ENCODE measurements at places on chromosomes 3 and 15.

GRCh38 chr3:156299569-156299968 is 179.2 kb downstream of the KCNAB1 start:
- DNase-seq: no peak

DNA sequence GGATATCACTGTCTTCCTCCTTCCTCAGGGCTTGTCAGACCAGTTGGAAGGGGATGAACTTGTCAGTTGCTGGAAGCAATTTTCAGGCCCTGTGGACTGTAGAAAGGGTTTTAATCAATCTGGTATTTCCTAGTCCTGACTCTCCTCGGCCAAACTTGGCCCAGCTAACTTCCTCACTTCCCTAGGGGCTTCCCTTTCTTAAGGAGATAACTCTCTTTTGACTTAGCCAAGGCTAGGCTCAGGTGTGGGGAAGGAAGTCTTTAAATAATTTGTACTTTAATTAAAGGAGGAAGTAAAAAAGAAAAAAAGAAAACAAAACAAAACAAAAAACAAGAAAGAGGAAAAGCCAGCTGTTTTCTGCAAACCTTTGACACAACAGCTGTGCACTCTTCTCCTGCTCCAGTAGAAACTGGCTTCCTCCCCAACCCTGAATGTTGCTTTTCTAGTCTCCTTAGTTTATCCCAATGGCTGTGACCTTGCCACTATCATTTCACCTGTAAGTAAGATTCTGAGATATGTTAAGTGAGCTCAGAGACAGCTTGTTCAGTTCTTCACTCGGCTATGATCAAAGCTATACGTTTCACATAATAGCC is 53.0 kb upstream of the ST3GAL6 start:
- DNase-seq: no peak

DNA sequence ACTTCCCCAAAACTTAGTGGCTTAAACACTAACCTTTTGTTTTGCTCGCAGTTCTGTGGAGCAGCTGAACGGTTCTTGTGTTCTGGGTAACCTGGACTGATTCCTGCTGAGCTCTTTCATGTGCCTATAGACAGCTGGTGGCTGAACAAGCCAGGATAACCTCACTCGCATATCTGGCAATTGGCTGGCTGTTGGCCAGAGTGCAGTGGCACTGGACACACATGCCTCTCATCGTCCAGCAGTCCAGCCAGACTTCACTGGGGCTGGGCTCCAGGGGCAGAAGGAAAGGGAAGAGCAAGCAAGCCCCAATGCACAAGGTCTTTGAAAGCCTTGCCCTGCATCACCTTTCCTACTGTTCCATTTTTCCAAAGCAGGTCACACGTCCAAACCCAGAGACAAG is 53.6 kb upstream of the GATA2 start:
- DNase-seq: no peak

- DNase-seq: no peak
Measured at GRCh38 chr3:15345608-15346137, 13.3 kb upstream of the SH3BP5 start.

DNA sequence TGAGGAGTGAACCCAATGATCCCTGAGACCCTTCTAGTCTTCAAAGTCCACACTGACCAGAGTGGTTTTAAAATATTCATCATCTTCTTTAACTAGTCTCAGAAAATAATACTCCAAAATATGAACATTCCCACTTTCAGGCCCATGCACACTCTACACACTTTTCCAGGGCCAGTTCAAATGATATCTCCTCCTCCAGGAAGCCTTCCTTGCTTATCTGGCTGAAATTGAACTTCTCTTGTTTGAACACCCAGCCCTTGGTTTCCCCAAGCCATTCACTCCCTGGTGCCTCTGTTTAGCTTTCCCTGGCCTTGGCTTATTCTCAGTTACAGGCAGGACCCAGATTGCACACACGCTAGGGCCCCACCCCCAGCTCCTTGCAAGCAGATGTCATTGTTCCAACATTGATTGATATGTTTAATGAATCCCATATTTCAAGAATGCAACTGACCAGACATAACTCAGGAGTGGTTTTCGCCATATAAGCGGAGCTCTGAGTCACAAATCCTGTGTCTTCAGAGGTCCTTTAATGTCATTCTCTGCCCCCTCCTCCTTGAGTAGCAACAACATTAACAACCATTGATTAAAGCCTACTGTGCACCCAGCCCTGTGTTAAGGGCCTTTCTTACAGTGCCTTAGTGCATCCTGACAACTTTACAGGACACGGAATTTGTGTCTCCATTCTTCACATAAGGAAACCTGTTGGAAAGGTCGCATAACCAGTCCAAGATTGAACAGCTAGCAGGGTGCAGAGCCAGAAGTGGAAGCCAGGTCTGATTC is 2.1 kb downstream of the ITGA11 start:
- no peak for DNase-seq

GRCh38 chr15:44315126-44315525 is 26.6 kb downstream of the GOLM2 start:
- DNase-seq: no peak

- no peak for DNase-seq
Measured at GRCh38 chr3:132231633-132232032, 85.6 kb upstream of the ACP3 start.

DNA sequence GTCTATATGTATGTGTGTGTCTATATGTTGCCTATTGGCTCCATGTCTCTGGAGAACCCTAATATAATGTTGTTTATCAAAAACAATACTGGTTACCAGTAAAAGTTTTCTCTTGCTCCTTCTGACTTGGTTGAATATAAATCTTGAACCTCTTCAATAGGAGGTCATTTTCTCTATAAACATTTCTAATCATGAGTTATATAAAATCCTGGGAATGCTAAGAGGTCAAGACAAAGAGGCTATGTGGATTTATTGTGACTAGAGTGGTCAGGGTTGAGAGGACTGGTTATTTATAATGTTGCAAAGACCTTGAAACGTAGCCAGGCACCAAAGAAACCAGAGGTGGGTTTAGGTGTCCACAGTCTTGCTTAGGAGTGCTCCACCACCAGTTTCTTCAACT is 1.2 kb upstream of the MINDY4B start:
- DNase-seq: no peak

- peak; percentile 69 for DNase-seq
Measured at GRCh38 chr15:90087454-90088154, 14.7 kb downstream of the IDH2 start.

DNA sequence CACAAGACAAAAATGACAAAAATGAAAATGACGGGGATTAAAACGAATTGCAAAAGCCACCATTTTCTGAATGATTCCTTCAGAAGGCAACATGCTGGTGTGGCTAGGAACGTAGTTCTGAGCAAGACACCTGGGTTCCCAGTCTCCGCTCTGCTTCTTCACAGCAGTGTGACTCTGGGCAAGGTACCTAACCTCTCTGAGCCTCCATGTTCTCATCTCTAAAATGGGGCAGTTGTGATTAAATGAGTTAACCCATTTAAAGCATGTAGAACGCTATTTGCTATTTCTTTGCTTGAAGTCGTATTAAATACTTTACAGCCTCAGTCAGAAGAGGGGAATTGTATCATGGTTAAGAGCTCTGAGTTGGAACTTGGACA is 23.6 kb downstream of the BHLHE40 start:
- no peak for DNase-seq

DNA sequence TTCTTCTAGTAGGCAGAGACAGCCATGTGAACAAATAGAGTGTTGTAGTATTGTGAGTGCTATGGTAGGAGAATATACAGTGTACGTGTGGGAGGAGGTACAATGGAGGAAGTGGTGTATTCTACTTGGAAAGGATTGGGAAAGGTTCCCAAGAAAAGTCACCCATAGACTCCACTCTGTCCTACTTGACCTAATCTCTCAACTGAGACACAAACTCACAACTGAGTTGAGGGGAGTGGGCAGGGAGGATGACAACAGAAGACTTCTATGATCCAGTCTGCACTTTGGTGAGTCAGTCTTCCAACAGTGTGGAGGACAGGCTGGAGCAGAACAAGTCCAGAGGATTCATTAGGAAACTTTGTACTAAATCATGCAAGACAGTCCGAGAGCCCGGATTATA is 28.8 kb upstream of the AQP9 start:
- DNase-seq: no peak

- DNase-seq: no peak
Measured at GRCh38 chr3:184335291-184335660, 2.1 kb upstream of the FAM131A start.
